ENCODE measurements at places on chromosomes 13 and 19.

GRCh38 chr19:47417746-47418691, 1.3 kb downstream of the MEIS3 start:
- DNase-seq = no peak

DNA sequence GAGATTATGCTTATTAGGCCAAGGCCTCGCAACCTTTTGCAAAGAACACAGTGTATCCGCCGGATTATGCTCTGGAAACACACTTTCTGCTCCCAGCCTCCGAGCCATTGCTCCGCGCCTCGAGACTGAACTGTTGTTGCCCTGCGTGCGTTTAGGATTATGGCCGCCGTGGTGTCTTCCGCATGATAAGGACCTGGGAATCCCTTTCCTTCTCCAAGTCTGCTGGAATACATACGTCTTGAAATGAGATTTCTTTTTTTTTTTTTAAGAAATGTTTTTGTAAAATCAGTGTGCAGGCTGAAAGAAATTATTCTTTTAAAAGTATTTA, 89.8 kb upstream of the SOX1 start:
- no peak for DNase-seq

DNA sequence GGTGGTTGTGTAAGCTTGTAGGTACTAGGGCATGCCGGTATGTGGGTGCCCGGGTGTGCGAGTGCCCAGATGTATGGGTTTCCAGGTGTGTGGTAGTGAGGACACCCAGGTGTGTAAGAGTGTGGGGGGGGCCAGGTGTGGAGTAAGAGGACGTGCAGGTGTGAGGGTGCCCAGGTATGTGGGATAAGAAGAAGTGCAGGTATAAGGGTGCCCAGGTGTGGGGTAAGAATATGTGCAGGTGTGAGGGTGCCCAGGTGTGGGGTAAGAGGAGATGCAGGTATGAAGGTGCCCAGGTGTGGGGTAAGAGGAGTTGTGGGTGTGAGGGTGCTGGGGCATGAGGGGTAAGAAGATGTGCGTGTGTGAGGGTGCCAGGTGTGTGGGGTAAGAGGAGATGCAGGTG, 14.3 kb downstream of the MARK4 start:
- no peak for DNase-seq

GRCh38 chr13:75219479-75220237, 262.3 kb downstream of the TBC1D4 start:
- peak; percentile 5 for DNase-seq

- DNase-seq = no peak
Measured at GRCh38 chr13:52703482-52703881, 36.1 kb downstream of the CNMD start.

DNA sequence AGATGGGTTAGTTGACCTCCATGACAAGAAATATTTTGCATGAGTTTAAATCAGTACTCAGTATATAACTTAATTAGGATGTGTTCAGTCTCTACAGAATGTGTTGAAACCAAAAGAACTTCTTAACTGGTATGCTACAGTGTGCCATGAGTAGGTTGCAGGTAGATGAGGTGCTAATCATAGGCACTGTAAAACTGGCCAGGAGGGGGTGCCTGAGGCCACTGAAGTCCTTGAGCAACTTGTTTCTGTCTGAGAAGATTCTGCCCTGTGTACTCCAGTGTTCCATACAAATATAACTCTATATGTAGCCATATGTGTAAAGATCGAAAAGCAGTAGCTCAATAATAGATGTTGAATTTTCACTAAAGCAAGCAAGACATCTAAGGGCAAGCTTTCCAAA, 549.2 kb upstream of the KLF12 start:
- no peak for DNase-seq

DNA sequence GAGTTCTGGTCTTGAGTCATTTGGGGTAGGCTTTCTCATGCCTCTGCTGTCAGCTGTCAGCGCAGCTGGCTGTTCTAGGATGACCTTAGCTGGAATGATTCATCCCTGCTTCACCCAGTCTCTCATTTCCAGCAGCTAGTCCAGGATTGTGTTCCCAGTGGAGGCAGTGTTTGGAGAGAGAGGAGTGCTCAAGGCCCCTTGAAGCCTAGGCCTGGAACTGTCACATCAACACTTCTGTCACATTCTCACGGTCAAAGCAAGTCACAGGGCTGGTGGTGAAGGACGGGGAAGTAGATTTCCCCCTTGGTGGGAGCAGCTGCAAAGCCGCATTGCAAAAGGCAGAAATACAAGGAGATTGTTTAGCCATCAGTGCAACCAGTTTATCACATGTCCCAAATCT, 15.2 kb downstream of the TPT1 start:
- DNase-seq = no peak

- no peak for DNase-seq
Measured at GRCh38 chr19:43132696-43133095, 50.2 kb upstream of the PSG2 start.

GRCh38 chr13:112709825-112710783, 20.3 kb downstream of the ATP11A start:
- no peak for DNase-seq

DNA sequence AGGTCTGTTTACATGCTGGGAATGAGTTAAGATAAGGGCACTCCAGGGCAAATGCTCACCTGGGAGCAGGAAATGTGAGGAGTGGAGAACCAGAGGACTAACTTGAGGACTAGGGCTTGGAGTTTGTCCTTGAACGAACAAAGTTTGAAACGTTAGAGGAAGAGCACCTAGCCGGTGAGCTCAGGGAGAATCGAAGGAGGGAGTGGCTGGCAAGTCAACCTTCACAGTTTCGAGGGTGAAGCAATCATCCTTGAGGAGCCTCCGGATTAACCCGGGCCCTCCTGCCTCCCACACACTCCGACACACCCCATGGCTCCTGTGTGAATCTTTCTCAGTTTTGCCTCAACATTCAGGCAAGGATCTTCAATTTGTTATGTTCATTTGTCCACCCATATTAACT, 58.6 kb downstream of the LMO7 start:
- no peak for DNase-seq
